ENCODE measurements at places on chromosomes 1 and 21.

- peak; percentile 19 for DNase-seq
These were observed 479.3 kb upstream of the RUNX1 start for GRCh38 chr21:35528116-35529042.

DNA sequence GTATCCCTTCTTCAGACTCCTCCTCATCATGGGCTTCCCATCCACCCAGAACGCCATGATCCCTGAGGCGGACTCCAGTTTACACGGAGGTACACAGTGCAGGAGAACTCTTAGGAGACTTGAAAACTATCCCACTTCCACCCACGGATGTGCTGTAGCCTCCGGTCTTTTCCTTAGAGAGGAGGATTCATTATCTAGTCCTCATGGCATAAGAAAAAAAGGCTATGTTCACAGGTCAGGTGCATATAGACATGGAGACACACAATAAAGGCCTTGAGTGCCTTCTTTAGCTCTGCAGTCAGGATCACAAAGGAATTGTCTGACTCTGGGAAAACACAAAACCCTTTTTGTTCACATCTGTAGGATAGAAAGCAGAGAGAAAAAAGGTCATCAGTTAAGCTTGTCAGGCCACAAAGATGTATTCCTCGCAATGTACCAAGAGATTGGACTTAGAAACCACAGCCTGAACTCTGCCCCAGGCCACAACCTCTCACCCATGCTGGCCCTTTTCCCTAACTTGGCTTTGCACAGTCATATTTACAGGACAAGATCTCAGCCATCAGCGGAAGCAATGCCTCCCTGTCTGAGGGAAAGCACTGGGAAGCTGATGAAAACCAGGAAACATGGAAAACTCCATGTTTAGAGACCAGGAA lies 9.0 kb downstream of the CRP start:
- peak; percentile 93 for DNase-seq

DNA sequence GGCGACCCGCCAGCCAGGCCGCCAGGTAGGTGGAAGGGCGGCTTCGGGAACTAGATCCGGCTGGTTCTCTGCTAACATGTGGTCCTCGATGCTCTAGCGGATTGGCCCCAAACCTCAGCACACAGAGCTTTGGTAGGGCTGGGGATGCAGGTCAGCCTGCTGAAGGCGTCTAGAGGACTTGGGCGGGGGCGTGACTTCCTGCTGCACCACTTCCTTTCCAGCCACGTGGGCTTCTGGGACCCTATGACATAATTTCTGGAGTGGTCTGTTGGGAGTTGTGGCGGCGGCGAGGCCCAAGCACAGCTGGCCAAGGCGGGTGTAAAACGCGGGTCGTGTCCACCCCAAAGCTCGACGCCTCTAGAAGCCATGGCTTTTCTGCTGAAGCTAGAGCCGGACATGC lies 124.5 kb downstream of the ATF6 start:
- DNase-seq, result no peak

- peak; percentile 50 for DNase-seq
These were observed 25.2 kb downstream of the ARHGEF10L start for GRCh38 chr1:17564458-17565393.

DNA sequence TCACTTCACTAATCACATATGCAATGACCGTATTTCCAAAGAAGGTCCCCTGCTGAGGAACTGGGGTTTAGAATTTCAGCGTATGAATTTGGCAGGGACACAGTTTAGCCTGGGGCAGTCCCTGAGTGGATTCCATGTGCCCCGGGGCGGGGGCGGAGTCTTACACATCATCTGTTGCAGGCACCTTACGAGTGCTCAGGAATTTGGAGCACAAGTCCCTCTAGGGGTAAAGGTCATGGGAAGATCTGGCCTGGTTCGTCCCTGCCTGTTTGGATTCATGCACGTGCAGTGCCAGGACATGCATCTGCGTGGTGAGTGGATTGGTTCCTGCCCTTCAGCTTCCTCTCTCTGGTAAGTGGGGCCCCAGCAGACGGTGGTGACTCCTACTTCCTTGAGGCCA lies 208.3 kb upstream of the C1orf174 start:
- no peak for DNase-seq

DNA sequence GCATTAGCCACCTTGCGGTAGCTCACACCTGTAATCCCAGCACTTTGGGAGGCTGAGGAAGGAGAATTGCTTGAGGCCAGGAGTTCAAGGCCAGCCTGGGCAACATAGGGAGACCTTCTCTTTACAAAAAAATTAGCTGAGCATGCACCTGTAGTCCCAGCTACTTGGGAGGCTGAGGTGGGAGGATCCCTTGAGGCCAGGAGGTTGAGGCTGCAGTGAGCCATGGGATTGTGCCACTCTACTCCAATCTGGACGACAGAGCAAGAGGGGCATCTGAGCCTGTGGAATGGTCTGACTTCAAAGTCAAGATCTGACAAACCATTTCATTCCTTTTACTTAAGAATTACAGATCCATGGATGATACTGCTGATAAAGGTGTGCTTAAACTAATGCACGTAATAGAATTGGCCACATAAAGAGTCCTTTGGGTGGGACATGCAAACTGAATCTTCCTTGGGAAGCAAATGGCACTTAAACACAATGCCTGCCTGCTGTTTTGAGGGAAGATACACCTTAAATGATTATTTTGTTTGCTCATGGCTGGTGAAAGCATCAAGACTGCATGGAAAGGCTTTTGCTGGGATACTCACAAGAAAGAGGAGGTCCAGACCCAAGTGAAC lies 2.5 kb upstream of the TMEM201 start:
- DNase-seq, result no peak

GRCh38 chr1:46458846-46459245 lies 30.8 kb upstream of the DMBX1 start:
- no peak for DNase-seq

DNA sequence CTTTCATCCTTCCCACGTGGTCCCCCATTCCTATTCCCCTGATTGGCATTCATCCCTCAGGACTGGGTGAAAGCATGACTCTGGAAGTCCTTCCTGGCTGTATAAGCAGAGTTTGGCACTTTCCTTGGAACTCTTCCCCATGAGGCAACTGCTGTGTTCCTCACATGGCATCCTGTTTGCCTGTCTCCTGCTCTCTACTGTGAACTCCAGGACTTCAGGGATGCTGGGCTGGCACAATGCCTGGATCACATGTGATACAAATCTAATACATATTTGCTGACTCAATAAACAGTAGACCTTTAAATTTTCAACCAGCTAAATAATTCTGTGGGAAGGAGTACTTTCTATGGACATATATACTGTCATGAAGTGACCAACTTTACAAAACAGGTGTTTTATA lies 46.8 kb upstream of the EDEM3 start:
- no peak for DNase-seq

DNA sequence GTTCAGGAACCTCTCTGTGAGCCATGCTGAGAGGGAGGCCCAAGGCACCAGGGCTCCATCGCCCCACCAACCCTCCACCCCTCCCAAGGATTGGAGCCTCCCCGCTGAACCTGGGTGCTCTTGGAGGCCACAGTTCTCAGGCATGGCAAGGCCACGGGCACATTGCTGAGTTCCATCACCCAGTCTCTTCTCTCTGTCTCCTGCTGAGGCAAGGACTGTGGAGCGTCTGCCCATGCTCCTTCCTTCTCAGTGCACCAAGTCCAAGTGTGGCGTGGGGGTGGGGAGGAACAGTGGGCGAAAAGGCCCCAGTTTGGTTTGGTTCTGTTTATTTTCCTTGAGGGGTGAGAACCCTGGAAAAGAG lies 2.8 kb upstream of the KNCN start:
- DNase-seq, result no peak

DNA sequence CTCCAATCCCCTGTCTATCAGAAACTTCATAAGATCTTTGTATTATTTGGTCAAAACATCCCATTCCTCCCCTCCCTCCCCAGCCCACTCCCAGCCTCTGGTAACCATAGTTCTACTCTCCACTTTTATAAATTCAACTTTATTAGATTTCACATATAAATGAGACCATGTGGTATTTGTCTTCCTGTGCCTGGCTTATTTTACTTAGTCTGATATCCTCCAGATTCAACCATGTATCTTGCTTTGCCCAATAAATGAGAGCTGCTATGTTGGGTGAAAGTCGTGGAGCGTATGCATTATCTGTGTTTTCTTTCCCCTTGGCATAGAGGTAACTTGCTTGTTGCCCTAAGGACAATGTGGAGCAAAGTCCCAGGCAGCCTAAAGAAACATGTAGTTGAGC lies 28.5 kb upstream of the CHRM3 start:
- DNase-seq, result no peak

DNA sequence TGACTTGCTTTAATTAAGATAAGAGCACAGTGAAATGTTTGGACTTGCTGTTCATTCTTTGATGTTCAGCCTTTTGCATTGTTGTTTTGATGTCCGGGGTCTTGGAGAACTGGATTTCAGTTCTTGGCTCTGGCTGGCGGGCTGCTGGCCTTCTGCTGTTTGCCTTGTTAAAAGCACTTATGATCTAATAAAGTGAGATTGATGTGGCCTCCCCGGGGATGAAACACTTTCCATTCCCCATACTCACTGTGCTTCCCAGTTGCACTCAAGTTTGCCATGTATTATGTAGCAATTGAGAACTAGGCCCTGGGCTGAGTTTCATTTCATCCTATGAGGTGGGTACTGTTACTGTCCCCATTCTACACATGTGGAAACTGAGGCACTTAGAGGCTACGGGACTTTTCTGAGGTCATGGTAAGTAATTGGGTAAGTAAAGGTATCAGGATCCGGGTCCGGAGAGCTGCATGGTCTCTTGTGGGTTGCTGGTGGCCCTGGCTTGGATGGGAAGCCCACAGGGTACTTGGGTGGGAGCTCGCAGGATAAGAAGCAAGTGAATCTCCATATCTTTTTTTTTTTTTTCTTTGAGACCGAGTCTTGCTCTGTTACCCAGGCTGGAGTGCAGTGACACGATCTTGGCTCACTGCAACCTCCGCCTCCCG lies 127.7 kb upstream of the ZBTB40 start:
- DNase-seq, result no peak

- no peak for DNase-seq
These were observed 222.0 kb downstream of the SDCCAG8 start for GRCh38 chr1:243477731-243478290.

GRCh38 chr1:923131-923990 lies at the start of gene SAMD11:
Gene SAMD11 (plus strand): TSS chr1:923923. CDS start chr1:924432, 509 bp downstream.
- DNase-seq, result peak; percentile 53

- DNase-seq, result no peak
These were observed 21.8 kb upstream of the LHX4 start for GRCh38 chr1:180208264-180208663.

- no peak for DNase-seq
These were observed 101.5 kb downstream of the ATP1B1 start for GRCh38 chr1:169207797-169208520.
